SIG-M5 (cell line): ENCODE measurements at places on chromosomes 4 and X.

GRCh38 chrX:13485167-13485566 is 84.2 kb upstream of the EGFL6 start:
- DNase-seq: no peak

- DNase-seq: no peak
These were observed 217.6 kb downstream of the ZNF674 start for GRCh38 chrX:46327566-46328115.

DNA sequence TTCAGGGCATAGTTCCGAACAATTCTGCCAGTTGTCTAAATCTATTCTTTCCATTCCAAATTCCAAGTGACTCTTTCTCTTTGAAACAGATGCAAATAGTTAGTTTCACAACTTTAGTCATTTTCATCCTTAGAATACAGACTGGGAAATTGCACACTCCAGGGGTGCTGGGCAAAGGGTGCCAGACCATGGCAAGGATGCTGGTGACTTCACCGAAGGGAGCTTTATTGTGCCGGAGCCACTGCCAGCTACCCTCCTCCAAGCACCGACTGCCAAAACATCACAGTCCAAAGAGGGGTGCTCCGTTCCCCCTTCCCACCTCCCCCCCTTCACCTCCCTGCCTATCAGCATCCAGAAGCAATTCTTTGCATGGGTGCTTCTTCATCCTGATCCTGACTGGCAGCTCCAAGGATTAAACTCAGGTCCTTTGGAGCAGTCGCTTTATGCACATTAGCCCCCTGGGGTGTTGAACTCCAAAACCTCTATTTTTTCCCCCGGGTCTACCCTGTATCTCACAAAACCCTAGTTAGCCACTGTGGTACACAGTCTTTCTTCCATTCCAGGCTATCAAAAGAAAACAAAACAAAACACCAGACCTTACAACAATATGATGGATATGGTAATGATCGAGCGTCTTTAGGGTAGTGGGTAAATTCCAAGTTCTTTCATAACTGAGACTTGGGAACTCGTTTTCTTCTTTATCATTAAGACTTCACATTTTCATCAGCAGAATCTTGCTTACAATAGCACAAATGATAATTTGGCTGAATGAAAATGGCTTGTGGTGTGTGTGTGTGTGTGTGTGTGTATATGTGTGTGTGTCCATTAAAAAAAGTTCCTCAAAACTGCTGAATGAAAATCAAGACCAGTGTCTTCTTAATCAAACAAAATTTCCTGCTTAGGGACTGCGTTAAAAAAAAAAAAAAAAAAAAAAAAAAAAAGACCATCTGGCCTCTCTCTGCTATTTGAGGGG is 28.7 kb downstream of the MID1 start:
- DNase-seq: no peak

DNA sequence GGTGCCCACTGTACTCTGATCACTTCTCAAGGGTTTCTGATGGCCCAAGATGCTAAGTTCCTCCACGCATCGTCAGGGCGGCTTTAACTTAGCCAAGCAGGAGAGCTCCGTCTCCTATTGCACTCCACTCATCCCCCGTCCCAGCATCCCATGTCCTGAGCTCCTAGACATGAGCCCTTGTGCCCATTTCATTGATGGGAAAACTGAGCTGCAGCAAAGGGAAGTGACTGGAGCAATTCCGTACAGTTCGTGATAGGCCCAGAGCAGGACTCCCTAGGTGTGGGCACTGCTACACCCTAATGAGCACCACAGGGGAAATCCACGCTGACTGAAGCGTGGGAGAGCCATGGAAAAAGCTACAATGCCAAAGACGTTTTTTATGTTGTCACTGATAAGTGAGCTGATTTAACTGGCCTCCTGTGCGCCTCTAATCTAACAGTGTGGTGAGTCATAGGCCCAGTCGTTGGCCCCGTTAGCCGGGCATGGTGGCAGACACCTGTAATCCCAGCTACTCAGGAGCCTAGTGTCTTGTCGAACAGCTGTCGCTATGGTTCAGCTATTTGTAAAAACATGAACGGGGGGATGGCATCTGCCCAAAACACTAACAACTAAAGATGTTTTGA is 14.9 kb downstream of the NSDHL start:
- no peak for DNase-seq

DNA sequence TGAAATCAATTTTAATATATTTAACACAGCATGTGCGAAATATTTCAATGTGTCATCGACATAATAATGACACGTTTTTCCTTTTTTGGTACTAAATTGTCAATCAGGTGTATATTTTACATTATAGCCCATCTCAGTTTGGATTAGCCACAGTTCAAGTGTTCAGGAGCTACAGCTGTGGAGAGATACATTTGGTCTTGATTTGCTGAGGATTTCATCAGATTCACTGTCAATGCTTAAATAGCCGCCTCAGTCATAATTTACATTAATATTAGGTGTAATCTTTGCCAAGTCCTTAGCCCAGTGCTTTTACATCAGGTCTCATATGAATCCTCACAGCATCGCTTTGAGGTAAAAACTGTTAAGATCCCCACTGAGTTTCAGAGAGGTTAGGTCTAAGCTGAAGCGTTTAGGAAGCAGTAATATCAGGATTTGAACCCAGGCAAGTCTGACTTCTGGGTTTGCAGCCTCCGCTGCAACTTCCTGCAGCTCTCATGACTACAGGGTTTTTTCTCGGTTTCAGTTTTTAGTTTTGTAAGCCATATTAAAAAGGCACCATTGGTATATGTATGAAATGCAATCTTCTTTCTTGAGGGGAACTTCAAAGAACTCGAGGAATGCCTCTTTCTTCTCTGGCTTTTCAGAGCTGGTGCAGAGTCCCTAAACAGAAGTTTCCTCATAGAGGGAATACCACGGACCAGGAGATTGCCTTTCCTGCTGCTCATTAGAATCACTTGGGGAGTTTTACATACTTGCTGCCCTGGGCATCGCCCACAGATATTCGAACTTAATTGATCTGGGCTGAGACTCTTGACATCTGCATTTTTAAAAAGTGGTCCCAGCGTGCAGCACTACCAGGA is 6.4 kb downstream of the MTM1 start:
- no peak for DNase-seq

DNA sequence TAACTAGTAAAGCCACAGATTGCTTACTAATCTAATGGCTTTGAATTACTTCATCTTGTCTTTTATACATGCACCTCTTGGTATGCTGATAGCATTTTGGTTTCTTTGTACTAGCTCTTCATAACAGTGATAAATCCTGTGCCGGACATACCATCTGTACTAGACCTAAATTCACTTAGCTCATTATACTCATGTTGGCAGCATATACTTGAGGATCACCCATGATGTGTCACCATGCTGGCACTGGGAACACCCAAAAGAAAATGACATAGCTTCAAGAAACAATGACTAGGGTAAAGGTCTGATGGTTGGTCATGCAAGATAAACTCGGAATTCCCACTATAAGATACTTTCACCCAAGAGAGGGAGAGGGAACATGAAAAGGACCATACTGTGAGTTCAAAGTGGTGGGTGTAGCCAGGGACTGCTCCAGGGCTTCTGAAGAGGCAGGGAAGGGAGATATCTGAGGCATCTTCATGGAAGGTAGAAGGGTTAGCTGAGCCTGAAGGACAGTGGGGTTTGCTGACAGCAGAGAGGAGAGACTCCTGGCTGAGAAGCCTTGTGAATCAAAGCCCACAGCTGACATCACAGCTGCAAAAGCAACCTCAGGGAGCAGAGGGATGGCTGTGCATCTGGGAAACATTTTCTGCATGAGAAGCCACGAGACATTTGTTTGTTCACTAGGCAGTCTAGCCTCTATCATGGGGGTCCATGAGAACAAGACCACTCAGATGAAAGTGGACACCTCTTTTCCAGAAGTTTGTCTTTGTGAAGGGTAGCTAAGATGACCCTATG is 314.2 kb downstream of the RAB28 start:
- no peak for DNase-seq

GRCh38 chr4:165433529-165433928 is 54.7 kb downstream of the CPE start:
- DNase-seq: no peak

- no peak for DNase-seq
These were observed 180.3 kb upstream of the MBNL3 start for GRCh38 chrX:132669142-132669541.

DNA sequence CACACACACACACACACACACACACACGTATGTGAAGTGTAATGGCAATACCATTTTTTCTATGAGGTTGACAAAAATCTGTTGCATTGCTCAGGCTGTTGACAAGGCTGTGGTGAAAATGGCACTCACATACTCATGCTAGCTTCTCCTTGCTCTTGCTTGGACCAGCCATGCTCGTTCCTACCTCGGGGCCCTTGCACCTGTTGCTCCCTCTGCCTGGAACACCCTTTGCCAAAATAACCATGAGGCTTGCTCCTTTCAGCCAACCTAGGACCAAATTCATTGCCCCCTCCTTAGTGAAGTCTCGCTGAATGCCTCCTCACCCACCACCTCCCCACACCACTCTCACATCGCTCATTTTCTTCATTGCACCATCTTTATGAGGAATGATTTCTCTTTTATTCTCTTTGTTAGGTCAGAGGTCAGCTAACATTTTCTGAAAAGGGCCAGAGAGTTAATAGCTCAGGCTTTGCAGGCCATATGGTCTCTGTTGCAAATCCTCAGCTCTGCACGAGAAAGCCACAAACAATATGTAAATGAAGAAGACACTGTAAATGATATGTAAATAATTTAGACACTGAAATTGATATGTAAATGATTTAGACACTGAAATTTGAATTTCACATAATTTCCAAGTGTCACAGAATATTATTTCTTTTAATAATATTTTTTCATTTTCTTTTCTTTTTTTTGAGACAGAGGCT is 13.3 kb downstream of the SLC38A5 start:
- DNase-seq: no peak

DNA sequence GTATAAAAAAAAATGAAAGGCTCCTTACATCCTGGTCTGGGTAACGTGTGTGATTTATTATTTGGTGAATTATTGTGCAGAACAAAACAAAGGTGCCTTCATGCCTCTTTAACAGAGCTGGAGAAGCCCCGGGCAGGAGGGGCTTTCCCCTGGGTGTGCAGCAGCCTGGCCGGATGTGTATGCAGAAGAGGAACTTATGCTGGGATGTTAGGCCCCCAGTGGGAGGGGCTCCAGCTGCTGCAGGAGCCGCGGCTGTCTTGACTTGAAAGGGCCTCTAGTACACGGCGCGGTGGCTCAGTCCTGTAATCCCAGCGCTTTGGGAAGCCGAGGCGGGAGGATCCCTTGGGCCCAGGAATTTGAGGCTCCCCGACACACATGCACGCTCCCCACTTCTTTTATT is 16.0 kb downstream of the CCNQ start:
- DNase-seq: no peak

- DNase-seq: no peak
These were observed 2.4 kb downstream of the AGTR2 start for GRCh38 chrX:116172976-116173375.
